Liver (tissue), 10 donors: ENCODE measurements at places on chromosomes 3 and 15.

- H3K36me3 ChIP-seq = no peaks in the 10 kb centered on the region
- H3K4me3 ChIP-seq = no peak overlapping the region
- DNase-seq = no peak
- no peak overlapping the region for H3K27ac ChIP-seq
- no peaks in the 10 kb centered on the region for H3K27me3 ChIP-seq
Measured at GRCh38 chr3:115615001-115615814, 8.1 kb upstream of the GAP43 start.

DNA sequence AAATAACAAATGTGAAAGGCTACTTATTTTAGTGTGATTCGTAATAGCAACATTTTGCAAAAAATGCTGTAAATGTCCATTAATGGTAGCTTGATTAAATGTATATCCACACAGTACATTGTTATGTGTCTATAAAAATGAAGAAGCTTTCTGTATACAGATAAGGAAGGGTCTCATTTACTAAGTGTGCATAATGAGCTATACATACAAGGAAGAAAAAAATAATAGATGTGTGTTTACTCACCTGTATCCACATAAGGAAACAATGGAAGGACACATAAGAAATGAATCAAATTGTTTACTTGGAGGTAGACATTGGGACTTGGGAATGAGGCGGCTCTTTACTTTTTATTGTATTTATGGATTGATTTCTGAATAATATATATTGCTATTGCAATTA, 34.9 kb downstream of the MED12L start:
- H3K27me3 ChIP-seq = no peaks in the 10 kb centered on the region
- H3K4me1 ChIP-seq = no peaks in the 10 kb centered on the region
- H3K36me3 ChIP-seq = no peaks in the 10 kb centered on the region
- no peak for DNase-seq

DNA sequence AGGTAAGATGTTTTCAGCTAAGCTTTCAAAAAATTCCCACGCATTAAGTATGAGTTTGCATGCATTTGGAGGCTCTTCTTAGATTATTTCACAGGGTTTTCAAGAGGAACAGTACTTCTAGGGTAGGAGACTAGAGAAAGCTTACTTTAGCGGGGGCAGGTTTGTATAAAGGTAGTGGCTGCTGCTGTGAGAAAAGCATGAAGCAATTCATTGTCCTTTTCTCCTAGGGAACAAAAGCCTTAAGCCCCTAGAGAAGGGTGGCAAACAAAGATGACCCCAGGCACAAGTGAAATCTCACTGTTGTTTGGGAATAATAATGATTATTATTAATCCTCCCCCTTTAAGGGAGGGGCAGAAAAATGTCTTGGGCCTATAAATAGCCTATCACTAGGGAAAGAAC, 310.7 kb downstream of the DIPK2A start:
- no peaks in the 10 kb centered on the region for H3K4me1 ChIP-seq
- no peak for DNase-seq
- no peaks in the 10 kb centered on the region for H3K27me3 ChIP-seq
- no peak overlapping the region for H3K27ac ChIP-seq

DNA sequence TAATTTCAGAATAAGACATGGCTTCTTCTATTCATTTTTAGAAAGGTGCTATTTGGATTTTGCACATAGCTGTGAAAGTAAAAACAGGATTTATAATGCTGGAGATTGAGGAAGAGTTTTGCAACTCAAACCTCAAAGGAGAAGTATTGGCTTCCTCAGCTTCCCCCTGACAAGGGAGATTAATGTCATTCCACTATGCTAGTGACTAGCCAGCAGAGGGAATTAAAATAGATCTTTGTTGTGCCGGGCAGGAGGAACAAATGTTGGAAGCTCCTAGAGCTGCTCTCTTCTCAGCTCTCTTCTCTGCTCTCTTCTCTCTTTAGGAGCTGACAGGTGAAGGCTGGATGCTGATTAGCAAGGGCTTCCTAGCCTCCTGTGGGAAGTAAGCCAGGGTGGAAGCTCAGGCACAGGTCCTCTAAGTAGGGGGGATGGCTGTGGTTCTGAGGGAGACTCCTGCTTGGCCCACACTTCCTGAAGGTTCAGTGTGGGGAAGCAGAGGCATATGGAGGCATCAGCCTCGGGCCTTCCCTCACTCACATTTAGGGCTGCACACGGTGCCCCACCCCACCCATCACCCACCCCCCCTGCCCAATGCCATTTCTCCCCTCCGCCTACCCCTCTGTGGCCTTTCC, 29.6 kb downstream of the CX3CR1 start:
- no peaks in the 10 kb centered on the region for H3K4me1 ChIP-seq
- no peaks in the 10 kb centered on the region for H3K27me3 ChIP-seq
- H3K36me3 ChIP-seq = no peaks in the 10 kb centered on the region
- no peak overlapping the region for H3K27ac ChIP-seq
- H3K4me3 ChIP-seq = no peak overlapping the region
- DNase-seq = no peak

DNA sequence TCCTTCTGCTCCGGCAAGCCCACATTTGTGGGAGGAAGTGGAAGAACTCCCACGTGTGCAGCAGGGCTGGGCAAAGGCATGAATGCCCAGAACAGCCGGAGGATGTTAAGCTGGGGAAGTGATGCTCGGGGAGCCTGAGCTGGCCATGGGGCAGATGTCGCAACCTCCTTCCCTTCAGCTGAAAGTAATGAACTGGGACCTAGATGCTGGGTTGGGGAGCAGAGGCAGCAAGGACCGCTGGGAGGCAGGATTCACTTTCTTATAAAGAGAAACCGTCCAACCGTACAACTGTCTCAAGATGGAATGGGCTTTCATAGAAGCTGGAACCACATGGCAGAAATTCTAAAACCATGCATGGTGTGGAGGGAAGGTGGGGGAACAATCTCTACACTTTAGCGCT, 290.9 kb downstream of the OCA2 start:
- H3K4me1 ChIP-seq = no peaks in the 10 kb centered on the region
- H3K27ac ChIP-seq = no peak overlapping the region
- H3K27me3 ChIP-seq = no peaks in the 10 kb centered on the region
- DNase-seq = no peak
- H3K36me3 ChIP-seq = no peaks in the 10 kb centered on the region

- no peaks in the 10 kb centered on the region for H3K36me3 ChIP-seq
- H3K4me1 ChIP-seq = no peaks in the 10 kb centered on the region
- H3K4me3 ChIP-seq = no peak overlapping the region
Measured at GRCh38 chr15:47811172-47811571, 93.9 kb downstream of the SEMA6D start.

DNA sequence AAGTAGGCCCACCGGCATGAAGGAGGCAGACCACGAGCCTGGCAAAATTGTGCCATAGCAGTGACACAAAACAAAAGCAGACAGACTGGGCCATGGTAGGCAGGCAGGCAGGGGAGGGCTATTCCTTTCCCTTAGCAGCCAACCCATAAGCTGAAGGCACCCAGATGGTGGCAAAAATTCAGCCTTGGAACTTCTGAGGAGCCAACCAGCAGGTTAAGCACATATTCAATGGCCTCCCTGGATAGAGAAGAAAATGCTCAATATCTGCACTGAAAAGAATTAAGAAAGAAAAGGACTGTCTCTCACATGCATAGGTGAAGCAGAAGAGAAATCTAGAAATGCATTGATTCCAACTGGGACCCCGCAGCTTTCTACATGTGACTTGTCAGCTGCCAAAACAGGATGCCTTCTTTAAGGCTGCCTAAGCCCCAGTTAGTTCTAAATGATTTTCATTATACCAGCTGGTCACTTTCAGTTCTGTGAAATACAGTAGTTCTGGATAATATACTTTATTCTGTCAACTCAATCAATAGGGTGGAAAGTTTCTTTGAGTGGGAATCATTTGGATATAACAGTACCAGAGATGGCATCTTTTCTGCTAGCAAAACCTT, 2.7 kb downstream of the PRICKLE2 start:
- H3K27ac ChIP-seq = no peak overlapping the region
- H3K4me3 ChIP-seq = no peak overlapping the region
- no peaks in the 10 kb centered on the region for H3K27me3 ChIP-seq
- no peak for DNase-seq
- H3K4me1 ChIP-seq = no peaks in the 10 kb centered on the region

- H3K4me3 ChIP-seq = no peak overlapping the region
- H3K4me1 ChIP-seq = peaks cover 39% of the 10 kb centered on the region
- no peaks in the 10 kb centered on the region for H3K27me3 ChIP-seq
- peak overlapping the region; percentile 28 for H3K27ac ChIP-seq
- H3K36me3 ChIP-seq = no peaks in the 10 kb centered on the region
- no peak for DNase-seq
Measured at GRCh38 chr15:77059786-77060361, 11.0 kb downstream of the TSPAN3 start.

GRCh38 chr3:89353465-89353864, 246.0 kb downstream of the EPHA3 start:
- H3K27ac ChIP-seq = no peak overlapping the region
- no peak overlapping the region for H3K4me3 ChIP-seq
- no peaks in the 10 kb centered on the region for H3K36me3 ChIP-seq
- H3K4me1 ChIP-seq = no peaks in the 10 kb centered on the region

GRCh38 chr3:194637066-194637465, 3.8 kb upstream of the TMEM44 start:
- peaks cover 12% of the 10 kb centered on the region for H3K4me1 ChIP-seq
- H3K27me3 ChIP-seq = no peaks in the 10 kb centered on the region
- no peak overlapping the region for H3K4me3 ChIP-seq
- H3K27ac ChIP-seq = no peak overlapping the region

DNA sequence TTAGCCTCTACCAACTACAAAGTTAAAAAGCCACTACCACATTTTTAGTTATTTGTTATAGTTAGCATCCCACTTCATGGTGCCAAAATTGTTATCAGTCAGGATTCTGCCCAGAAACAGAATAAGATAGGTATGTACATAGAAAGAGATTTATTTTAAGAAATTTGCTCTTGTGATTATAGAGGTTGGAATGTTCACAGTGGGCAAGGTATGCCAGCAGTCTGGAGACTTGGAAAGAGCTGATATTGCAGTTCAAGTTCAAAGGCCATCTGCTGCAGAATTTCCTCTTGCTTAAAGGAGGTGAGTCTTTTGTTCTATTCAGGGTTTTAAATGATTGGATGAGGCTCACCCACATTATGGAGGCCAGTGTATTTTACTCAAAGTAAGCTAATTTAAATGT, 143.8 kb upstream of the POU1F1 start:
- no peak overlapping the region for H3K4me3 ChIP-seq
- H3K4me1 ChIP-seq = no peaks in the 10 kb centered on the region
- H3K27ac ChIP-seq = no peak overlapping the region

DNA sequence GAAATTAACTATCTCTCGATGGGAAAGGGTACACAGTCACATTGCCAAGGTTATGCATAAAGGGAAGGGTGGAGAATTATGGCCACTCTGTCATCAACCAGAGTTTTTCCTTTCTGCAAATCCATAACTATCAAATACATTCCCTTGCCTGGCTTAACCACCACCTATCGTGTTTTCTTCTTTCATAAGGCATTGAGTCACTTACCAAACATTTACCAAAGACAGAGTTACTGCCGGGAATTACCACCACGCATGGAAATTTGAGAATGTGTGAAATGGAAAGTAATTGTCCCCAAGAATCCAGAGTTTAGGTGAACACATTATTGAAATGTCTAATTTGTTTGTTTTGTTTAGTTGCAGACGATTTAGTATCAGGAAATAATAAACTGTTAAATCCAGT, 134.3 kb upstream of the LRRN1 start:
- no peak for DNase-seq
- no peaks in the 10 kb centered on the region for H3K27me3 ChIP-seq
- no peaks in the 10 kb centered on the region for H3K36me3 ChIP-seq
- H3K4me3 ChIP-seq = no peak overlapping the region
- no peak overlapping the region for H3K27ac ChIP-seq
- no peaks in the 10 kb centered on the region for H3K4me1 ChIP-seq

- peaks cover 4% of the 10 kb centered on the region for H3K36me3 ChIP-seq
- no peak overlapping the region for H3K27ac ChIP-seq
- H3K4me1 ChIP-seq = no peaks in the 10 kb centered on the region
- no peaks in the 10 kb centered on the region for H3K27me3 ChIP-seq
- no peak for DNase-seq
Measured at GRCh38 chr3:45462522-45463265, 74.3 kb downstream of the LARS2 start.

GRCh38 chr3:14124615-14125192, at the start of the genes CHCHD4 and TMEM43:
TSS of gene CHCHD4 (minus strand) at chr3:14124870. CDS start at chr3:14124676, 194 bp downstream.
TSS of gene TMEM43 (plus strand) at chr3:14125052. CDS start at chr3:14125194, 142 bp downstream.
- H3K27ac ChIP-seq = peak within 1 kb of the TSS; percentile 94
- H3K4me3 ChIP-seq = peak within 1 kb of the TSS; percentile 89
- H3K4me1 ChIP-seq = peaks cover 21% of the 10 kb centered on the region
- no peaks in the 10 kb centered on the region for H3K27me3 ChIP-seq

GRCh38 chr3:171028025-171028778, 1.7 kb upstream of the SLC2A2 start:
- H3K27me3 ChIP-seq = no peaks in the 10 kb centered on the region
- peak overlapping the region; percentile 78 for H3K27ac ChIP-seq
- peak overlapping the region; percentile 37 for H3K4me3 ChIP-seq
- no peaks in the 10 kb centered on the region for H3K36me3 ChIP-seq
- DNase-seq = no peak

DNA sequence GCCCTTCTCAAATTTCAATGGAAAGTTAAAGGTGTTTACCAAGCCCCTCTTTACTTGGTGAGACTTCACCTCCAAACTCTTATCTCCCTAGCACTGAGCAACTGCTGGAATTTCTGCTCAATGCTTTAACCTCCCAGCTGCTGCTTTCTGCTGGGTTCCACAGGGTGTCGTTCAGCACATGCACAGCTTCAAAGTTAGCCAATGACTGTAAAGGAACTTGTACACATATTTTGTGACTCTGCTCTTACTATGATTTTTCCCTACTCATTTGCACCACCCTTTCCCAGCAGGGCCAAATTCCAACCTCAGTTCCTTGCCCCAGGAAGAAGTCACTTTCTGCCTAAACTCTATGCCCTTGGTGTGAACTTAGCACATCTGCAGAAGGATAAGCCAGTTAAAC, 89.7 kb downstream of the ULK4 start:
- H3K36me3 ChIP-seq = no peaks in the 10 kb centered on the region
- no peak for DNase-seq
- H3K27ac ChIP-seq = no peak overlapping the region
- H3K4me1 ChIP-seq = no peaks in the 10 kb centered on the region

- no peaks in the 10 kb centered on the region for H3K36me3 ChIP-seq
- H3K27me3 ChIP-seq = no peaks in the 10 kb centered on the region
- H3K27ac ChIP-seq = no peak overlapping the region
- H3K4me1 ChIP-seq = no peaks in the 10 kb centered on the region
- no peak for DNase-seq
Measured at GRCh38 chr3:188084752-188085583, 69.0 kb upstream of the LPP start.

DNA sequence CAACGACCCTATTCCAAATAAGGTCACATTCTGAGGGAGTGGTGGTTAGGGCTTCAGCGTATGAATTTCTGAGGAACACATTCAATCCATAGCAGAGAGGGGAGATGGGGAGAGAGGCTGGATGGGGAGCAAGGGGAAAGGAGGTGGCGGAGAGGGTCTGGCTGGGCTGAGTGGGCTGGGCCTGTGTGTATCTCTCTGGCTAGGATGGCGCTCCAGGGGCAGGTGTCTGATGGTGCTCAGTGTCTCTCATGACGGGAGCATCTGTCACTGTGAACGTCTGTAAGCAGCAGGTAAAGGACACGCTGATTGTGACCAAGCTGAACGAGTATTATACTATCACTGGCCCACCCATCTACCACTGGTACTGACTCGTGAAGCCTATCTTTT, 159.6 kb downstream of the XXYLT1 start:
- H3K4me1 ChIP-seq = peaks cover 1% of the 10 kb centered on the region
- H3K36me3 ChIP-seq = no peaks in the 10 kb centered on the region
- H3K27me3 ChIP-seq = no peaks in the 10 kb centered on the region
- DNase-seq = no peak
- H3K4me3 ChIP-seq = no peak overlapping the region
- H3K27ac ChIP-seq = no peak overlapping the region
